HT-29 (cell line): ENCODE measurements at places on chromosomes 7 and 10.

GRCh38 chr7:74236284-74236683 lies 17.9 kb downstream of the RFC2 start:
- DNase-seq, result no peak

DNA sequence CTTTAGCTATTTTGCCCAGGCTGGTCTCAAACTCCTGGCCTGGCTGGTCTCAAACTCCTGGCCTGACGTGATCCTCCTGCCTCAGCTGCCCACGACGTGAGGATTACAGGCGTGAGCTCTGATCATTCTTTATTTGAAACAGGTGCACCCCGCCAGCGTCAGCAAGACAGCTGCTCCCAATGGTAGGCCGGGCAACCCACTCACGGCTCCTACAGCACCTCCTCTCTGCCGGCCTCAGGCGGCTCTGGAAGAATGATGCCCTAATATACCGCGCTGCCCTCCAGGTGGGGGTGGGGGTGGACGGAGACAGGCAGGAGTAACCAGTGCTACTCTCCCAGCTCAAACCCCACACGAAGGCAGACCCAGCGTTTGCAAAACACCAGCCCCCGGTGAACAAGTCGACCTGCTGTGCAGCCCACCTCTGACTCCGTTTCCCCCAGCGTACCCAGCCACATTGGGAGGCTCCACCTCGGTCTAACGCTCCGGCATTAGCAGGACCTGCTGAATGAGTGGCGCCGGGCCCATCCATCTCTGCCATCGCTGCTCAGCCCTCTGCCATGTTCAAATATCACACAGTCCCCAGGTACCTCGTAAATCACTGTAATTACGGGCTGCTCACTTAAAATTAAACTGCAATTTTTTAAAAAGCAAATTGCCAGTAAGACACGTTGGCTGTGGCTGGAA lies 148.6 kb downstream of the ELFN1 start:
- DNase-seq, result no peak

- DNase-seq, result peak; percentile 7
These were observed 159.8 kb downstream of the WNT2 start for GRCh38 chr7:117163101-117163500.

- no peak for DNase-seq
These were observed 139.2 kb downstream of the CHCHD3 start for GRCh38 chr7:132942701-132943100.

DNA sequence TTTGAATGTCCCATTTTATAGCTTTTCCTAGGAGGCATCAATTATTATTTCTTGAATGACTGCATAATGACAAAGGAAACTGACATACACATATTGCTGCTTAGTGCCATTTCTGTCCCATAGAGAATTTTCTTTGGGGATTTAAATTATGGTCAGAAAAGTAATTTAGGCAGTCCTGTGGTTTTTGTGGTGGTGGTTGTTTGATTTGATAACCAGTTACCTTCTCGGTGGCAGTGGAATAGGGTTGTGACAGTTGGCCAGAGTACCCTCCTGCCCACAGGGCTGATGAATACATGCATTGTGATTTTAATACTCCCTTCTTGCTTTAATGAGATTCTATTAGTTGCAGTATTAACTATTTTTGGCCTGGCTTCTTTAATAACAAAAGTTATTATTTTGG lies 6.6 kb upstream of the SGCE start:
- DNase-seq, result no peak

DNA sequence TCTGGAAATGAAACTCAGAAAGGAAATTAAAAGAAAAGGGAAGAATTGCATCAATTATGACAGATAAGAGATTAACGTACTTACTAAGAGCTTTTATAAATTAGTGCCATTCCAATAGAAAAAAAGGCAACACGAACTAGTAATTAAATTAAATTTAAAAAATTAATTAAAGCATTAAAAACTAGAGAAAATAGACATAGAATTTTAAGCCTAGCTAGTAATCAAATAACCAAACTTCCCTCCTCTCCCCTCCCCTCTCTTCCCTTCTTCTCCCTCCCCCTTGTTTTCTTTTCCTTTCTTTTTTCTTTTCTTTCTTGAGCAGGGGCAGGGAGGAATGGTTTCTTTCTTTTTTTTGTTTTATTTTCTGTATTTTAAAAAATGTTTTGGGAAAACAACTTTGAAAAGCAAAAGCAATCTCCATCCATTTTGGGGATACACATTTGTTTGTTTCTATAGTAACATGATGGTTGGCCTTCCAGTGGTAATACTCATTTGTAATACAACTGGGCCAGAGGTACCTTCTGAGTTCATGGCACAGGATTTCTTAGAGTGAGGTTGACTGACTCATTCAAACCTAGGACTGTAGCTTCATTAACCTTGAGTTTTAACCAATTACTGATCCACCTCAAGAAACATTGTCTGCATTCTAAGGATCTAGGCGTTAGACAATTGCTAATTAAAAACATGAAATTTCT lies 132.6 kb downstream of the ST7 start:
- DNase-seq, result no peak

GRCh38 chr7:6500691-6501090 lies 50.6 kb downstream of the GRID2IP start:
- DNase-seq, result no peak

- no peak for DNase-seq
These were observed 202.0 kb downstream of the MAD1L1 start for GRCh38 chr7:2030475-2031450.

- DNase-seq, result no peak
These were observed 27.7 kb downstream of the PLXNA4 start for GRCh38 chr7:132548489-132549078.

- DNase-seq, result no peak
These were observed 219.7 kb downstream of the EBF3 start for GRCh38 chr10:129744134-129745111.

GRCh38 chr10:132904181-132904813 lies 38.1 kb downstream of the CFAP46 start:
- DNase-seq, result peak; percentile 57
